ENCODE measurements at places on chromosomes 3 and 15.

DNA sequence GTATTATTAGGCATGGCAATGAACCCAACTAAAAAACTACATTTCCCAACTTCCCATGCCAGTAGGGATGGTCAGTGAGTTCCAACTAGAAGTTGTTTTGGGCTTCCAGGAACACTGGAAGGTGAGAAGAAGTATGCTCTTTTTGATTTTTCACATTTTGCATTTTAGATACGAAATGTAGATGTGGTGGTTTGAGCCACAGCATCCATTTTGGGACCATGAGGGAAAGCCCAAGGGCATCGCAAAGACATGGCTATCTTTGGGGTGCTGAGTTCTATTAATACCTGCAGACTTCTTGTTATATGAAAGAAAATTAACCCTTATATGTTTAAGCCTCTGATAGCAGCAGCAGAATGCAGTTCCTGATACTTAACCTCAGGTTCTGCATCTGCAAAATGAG, 62.9 kb downstream of the PTPRG start:
- no peak overlapping the region for H3K4me3 ChIP-seq
- no peaks in the 10 kb centered on the region for H3K27me3 ChIP-seq
- H3K4me1 ChIP-seq: no peaks in the 10 kb centered on the region
- H3K36me3 ChIP-seq: no peaks in the 10 kb centered on the region
- no peak overlapping the region for H3K27ac ChIP-seq

DNA sequence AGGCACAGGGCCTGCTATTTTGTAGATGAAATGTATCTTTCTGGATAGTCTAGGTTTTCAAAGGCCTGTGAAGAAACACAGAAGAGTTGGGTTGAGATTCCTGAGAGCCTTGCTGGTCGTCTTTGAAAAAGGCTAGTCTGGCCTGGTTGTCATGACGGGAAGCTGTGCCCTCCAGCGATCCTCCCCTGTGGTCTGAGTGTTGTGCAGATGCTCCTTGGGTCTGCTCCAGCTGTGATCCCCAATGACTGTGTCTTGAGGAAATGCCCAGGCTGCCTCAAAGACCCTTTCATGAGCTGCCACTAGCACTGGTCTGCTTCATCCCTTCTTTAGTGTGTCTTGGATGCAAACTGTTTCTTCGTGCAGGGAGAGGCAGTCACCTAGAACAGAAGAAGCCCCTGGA, 111.0 kb upstream of the SYNPR start:
- no peaks in the 10 kb centered on the region for H3K27me3 ChIP-seq
- H3K4me1 ChIP-seq: no peaks in the 10 kb centered on the region
- no peak overlapping the region for H3K27ac ChIP-seq
- H3K4me3 ChIP-seq: no peak overlapping the region
- DNase-seq: no peak
- no peaks in the 10 kb centered on the region for H3K36me3 ChIP-seq

- H3K27me3 ChIP-seq: no peaks in the 10 kb centered on the region
- no peak for DNase-seq
- no peaks in the 10 kb centered on the region for H3K36me3 ChIP-seq
- no peak overlapping the region for H3K4me3 ChIP-seq
- H3K4me1 ChIP-seq: no peaks in the 10 kb centered on the region
Observed at GRCh38 chr3:194617827-194618226, 15.4 kb downstream of the TMEM44 start.

- H3K4me1 ChIP-seq: peaks cover 14% of the 10 kb centered on the region
- H3K27me3 ChIP-seq: no peaks in the 10 kb centered on the region
- no peak overlapping the region for H3K4me3 ChIP-seq
- no peak for DNase-seq
Observed at GRCh38 chr3:16262174-16262573, 2.6 kb downstream of the DPH3 start.

- H3K36me3 ChIP-seq: peaks cover 22% of the 10 kb centered on the region
- H3K4me1 ChIP-seq: peaks cover 51% of the 10 kb centered on the region
- DNase-seq: no peak
- no peaks in the 10 kb centered on the region for H3K27me3 ChIP-seq
- H3K27ac ChIP-seq: peak overlapping the region; percentile 85
Observed at GRCh38 chr15:90038632-90039095, 37.5 kb downstream of the ZNF710 start.

GRCh38 chr3:13018561-13019242, 54.5 kb downstream of the IQSEC1 start:
- peaks cover 10% of the 10 kb centered on the region for H3K36me3 ChIP-seq
- H3K27ac ChIP-seq: peak overlapping the region; percentile 97
- H3K27me3 ChIP-seq: no peaks in the 10 kb centered on the region
- H3K4me1 ChIP-seq: peaks cover 36% of the 10 kb centered on the region

- no peaks in the 10 kb centered on the region for H3K27me3 ChIP-seq
- no peak overlapping the region for H3K27ac ChIP-seq
- peaks cover 25% of the 10 kb centered on the region for H3K4me1 ChIP-seq
- H3K36me3 ChIP-seq: peaks cover 12% of the 10 kb centered on the region
- no peak for DNase-seq
Observed at GRCh38 chr3:51622868-51623267, 48.2 kb upstream of the TEX264 start.
